ENCODE measurements at places on chromosomes 12 and 14. TPM values are rescaled to one million over a fixed set of nuclear protein-coding genes. Genes with fewer than 3 reads are reported as not detected.
A peak's percentile ranks its signal among the peaks of the same experiment; 100 is the strongest.

DNA sequence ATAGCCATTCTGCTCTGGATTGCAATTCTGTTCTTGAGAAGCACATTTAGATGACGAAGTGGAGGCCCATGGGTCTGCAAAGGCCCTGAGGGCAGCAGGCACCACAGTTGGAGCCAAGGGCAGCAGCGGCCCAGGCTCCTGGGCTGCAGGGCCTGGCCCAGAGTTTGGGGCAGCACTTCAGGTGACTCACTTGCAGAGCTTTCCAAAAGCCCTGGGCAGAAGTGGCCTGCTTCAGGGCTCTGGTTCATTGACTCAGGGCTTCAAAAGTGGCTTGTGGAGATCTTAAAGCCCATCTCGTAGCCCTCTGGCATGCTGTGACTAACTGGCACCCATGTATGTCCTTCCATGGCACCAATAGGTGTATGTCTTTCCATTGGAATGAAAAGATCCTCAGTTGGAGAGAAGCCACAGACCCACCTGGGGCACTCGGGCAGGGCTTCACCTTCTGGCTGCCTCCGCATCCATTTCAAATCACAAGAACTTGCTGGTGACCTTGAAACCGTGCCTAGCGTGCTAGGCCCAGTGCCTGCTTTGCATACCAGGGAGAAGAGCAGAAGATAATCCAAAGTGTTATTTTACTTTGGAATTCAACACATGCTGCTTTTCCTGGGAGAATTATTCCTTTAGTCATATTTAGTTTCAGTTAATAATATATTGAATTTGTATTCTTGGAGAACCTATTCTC, 106.7 kb downstream of the PRMT8 start:
- H3K36me3 ChIP-seq: peaks cover 8% of the 10 kb centered on the region
- H3K4me3 ChIP-seq: no peak overlapping the region
- peaks cover 3% of the 10 kb centered on the region for H3K4me1 ChIP-seq
- no peak overlapping the region for H3K27ac ChIP-seq

DNA sequence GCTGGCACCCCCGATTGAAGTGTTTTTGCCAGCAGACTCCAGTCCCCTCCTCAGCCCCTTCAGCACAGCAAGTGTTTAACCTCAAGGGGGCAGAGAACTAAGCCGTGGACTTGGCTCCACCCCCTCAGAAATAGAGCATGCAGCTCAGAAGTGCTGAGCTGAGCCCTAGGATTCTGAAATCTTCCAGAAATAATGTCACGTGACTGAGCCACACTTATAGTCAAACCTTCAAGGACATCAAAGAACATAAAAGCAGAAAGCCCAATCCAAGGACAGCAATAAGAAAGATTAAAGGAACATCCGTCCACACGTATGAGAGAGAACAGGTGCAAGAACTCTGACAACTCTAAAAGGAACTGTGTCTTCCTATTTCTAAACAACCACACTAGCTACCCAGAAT, 317.7 kb upstream of the LRFN5 start:
- H3K4me1 ChIP-seq: no peaks in the 10 kb centered on the region
- no peak overlapping the region for H3K27ac ChIP-seq
- no peak overlapping the region for H3K4me3 ChIP-seq
- no peak for DNase-seq
- H3K36me3 ChIP-seq: no peaks in the 10 kb centered on the region

The STX2 gene
- total RNA-seq: 22.5 TPM

GRCh38 chr12:57604992-57605810, 577 bp downstream of the DTX3 start:
- peaks cover 25% of the 10 kb centered on the region for H3K4me1 ChIP-seq
- H3K27me3 ChIP-seq: peaks cover 1% of the 10 kb centered on the region
- peak overlapping the region; percentile 82 for H3K4me3 ChIP-seq
- H3K27ac ChIP-seq: peak overlapping the region; percentile 88
- H3K36me3 ChIP-seq: peaks cover 11% of the 10 kb centered on the region
- no peak for DNase-seq

- H3K27ac ChIP-seq: no peak overlapping the region
- no peaks in the 10 kb centered on the region for H3K4me1 ChIP-seq
- H3K36me3 ChIP-seq: no peaks in the 10 kb centered on the region
These were observed 72.6 kb downstream of the PPM1H start for GRCh38 chr12:62862259-62862881.

The PSMA6 gene
- total RNA-seq: 115 TPM

DNA sequence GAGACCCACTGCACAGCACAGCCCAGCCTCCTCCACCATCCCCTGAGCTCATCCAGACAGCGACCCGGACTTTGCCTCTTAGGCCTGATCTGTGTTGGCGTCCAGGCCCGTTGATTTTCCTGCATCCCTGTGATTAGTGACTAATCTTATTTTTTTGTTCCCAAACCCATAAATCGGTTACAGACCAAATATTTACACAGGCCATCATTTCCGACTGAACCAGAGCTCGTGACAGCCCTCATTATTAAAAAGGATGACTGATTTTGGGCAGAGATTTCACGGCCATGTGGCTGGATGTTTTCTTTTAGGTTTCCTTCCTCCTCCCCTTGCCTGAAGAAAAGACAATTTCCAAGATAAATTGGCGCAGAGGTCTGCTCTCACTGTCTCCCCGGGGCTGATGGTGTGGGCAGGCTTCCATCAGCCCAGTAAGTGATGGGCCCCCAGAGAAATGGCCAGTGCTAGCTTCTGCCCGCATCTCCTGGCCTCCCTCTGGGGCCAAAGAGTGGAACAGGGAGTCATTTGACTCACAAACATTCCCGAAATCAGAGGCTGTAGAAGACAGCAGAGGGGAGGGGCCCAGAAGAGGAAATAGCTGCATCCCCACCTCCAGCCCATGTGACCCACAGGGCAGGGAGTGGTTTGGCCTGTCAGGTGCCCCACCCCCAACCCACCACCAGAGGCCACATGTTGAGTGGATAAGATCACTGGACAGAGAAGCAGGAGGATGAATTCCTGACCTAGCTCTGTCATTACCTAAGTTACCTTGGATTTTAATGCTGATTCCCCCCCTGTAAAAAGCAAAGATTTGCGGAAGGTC, 283.5 kb downstream of the KSR2 start:
- no peak for DNase-seq
- no peak overlapping the region for H3K4me3 ChIP-seq
- peaks cover 16% of the 10 kb centered on the region for H3K27me3 ChIP-seq
- no peaks in the 10 kb centered on the region for H3K4me1 ChIP-seq

DNA sequence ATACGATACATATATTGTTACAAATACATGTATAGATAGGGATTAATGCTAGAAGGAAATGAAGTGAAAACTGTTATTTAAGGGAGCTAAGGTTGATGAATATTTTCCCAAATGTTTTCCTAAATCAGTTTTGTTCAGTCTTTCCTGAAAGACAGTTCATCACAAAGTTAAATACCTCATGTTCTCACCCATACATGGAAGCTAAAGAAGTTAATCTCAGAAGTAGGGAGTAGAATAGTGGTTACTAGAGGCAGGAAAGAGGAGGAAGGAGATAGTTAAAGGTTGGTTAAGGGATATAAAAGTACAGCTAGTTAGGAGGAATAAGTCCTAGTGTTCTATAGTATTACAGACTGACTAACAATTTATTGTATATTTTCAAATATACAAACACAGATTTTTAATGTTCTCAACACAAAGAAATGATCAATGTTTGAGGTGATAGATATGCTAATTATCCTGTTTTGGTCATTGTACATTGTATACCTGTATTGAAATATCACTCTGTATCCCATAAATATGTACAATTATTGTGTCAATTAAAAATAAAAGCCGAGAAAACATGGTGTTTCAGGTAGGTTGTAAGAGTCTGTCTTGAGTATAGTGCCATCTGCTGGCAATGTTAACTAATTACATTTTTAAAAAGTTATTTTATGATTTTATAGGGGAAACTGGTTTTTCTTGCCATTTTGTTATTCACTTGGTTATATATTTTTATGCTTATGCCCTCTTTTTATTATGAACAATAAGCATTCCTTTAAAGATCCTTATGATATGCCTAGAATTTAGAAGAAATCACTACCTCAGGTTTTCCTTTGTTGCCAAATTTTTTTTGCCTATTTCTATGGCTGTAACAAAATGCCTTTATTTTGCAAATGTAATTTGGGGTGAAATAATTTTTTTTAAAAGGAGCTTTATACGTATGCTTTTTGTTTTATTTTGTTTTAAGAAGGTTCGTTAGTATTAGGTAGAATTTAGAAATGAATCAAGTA, 26.9 kb downstream of the ZDHHC17 start:
- no peak overlapping the region for H3K4me3 ChIP-seq
- peaks cover 18% of the 10 kb centered on the region for H3K4me1 ChIP-seq
- no peaks in the 10 kb centered on the region for H3K36me3 ChIP-seq
- DNase-seq: no peak
- peak overlapping the region; percentile 78 for H3K27ac ChIP-seq
- no peaks in the 10 kb centered on the region for H3K27me3 ChIP-seq

The KLRC2 gene
- not detected for total RNA-seq

The SRP54 gene
- total RNA-seq: 37.9 TPM

Data from T-helper 17 cell (primary cell).